Hepatocyte (in vitro differentiated cells): ENCODE measurements at places on chromosomes 7 and 10. TPM values are rescaled to one million over a fixed set of nuclear protein-coding genes. Genes with fewer than 3 reads are reported as not detected.

GRCh38 chr7:157017603-157018327, 7.3 kb upstream of the MNX1 start:
- DNase-seq = no peak

DNA sequence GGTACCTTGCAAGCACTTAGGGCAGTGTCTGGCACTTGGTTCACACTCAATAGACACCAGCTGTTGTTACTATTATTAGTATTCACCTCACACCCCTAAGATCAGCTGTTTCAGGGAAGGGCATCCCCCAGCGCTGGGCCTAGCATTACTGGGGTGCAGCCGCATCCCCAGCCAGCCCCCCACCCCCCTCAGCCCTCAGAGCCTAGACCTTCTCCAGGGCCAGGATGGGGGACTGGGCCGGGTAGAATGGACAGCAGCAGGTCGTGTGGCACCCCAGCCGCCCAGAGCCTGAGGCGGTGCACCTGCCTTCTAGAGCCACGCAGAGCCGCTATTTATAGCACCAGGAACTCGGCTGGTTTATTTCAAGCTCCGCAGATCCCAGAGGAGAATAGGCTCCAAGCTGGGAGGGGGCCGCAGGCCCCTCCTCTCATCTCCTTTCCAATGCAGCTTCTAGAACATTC, 60.5 kb downstream of the GTF2IRD1 start:
- no peak for DNase-seq

POLD2 gene
- total RNA-seq = 59.9 and 68.1 TPM in 2 replicates

- DNase-seq = no peak
These were observed 34.5 kb upstream of the TAC1 start for GRCh38 chr7:97697396-97697795.
